ENCODE measurements at places on chromosomes 5 and 9. TPM values are rescaled to one million over a fixed set of nuclear protein-coding genes. Genes with fewer than 3 reads are reported as not detected.

- DNase-seq: no peak
- H3K4me3 ChIP-seq: no peak overlapping the region
- no peaks in the 10 kb centered on the region for H3K4me1 ChIP-seq
- no peaks in the 10 kb centered on the region for H3K36me3 ChIP-seq
- no peak overlapping the region for H3K27ac ChIP-seq
Measured at GRCh38 chr9:133869674-133870405, 122.3 kb downstream of the VAV2 start.

DNA sequence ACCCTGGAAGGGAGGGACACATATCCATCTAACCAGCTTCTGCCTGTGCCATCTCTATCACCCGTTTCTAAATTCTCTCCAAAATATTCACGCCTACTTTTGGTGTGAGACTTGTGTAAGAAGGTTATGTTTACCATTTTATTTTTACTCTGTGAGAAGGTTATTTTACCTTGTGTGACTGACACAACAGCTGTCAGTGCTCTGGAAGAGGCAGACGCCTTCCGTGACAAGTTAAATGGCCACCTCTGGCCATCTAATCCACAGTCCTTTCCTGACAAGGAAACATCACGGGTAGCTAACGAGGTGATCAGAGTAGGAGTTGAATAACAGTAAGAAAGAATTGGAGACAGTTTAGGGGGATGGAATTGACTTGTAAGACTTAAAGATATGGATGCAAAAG is 443.8 kb upstream of the PIK3R1 start:
- peaks cover 32% of the 10 kb centered on the region for H3K4me1 ChIP-seq
- DNase-seq: peak; percentile 54
- H3K36me3 ChIP-seq: no peaks in the 10 kb centered on the region
- H3K27ac ChIP-seq: peak overlapping the region; percentile 74
- no peaks in the 10 kb centered on the region for H3K27me3 ChIP-seq

GRCh38 chr5:177997319-177997670 is 1.3 kb upstream of the PROP1 start:
- peaks cover 7% of the 10 kb centered on the region for H3K27me3 ChIP-seq
- H3K4me3 ChIP-seq: no peak overlapping the region
- H3K4me1 ChIP-seq: no peaks in the 10 kb centered on the region
- H3K27ac ChIP-seq: no peak overlapping the region
- H3K36me3 ChIP-seq: no peaks in the 10 kb centered on the region
- DNase-seq: no peak

- no peaks in the 10 kb centered on the region for H3K27me3 ChIP-seq
- H3K4me3 ChIP-seq: no peak overlapping the region
- DNase-seq: no peak
Measured at GRCh38 chr5:56143373-56143714, 89.8 kb downstream of the ANKRD55 start.

FRMD3 gene
- total RNA-seq: 100 TPM

GRCh38 chr9:84694248-84694647 is 24.7 kb downstream of the NTRK2 start:
- no peak overlapping the region for H3K4me3 ChIP-seq
- H3K27me3 ChIP-seq: no peaks in the 10 kb centered on the region
- no peaks in the 10 kb centered on the region for H3K4me1 ChIP-seq
- DNase-seq: no peak

- H3K27ac ChIP-seq: no peak overlapping the region
- DNase-seq: no peak
- H3K36me3 ChIP-seq: no peaks in the 10 kb centered on the region
- no peaks in the 10 kb centered on the region for H3K27me3 ChIP-seq
- no peaks in the 10 kb centered on the region for H3K4me1 ChIP-seq
Measured at GRCh38 chr9:87433853-87434252, 63.8 kb upstream of the DAPK1 start.

DNA sequence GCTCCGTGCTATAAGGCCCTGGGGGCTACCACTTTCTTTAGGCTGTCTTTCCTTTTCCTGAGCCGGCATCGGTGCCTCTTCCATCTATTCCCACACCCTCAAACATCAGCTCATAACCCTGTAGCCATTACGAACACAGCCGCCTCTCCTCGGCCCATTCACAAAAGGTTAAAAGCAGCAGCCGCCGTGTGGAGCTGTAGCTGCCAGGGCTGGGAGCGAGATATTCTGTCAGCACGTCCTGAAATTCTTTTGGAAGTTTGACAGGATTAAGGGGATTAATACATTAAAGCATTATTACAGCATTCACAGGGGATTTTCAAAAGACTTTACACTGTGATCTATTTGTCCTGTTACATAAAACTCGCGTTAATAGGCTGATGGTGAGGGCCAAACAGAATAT is 428.2 kb downstream of the CDK5RAP2 start:
- no peaks in the 10 kb centered on the region for H3K27me3 ChIP-seq
- no peak overlapping the region for H3K4me3 ChIP-seq
- H3K36me3 ChIP-seq: no peaks in the 10 kb centered on the region
- no peak overlapping the region for H3K27ac ChIP-seq
- DNase-seq: no peak

DNA sequence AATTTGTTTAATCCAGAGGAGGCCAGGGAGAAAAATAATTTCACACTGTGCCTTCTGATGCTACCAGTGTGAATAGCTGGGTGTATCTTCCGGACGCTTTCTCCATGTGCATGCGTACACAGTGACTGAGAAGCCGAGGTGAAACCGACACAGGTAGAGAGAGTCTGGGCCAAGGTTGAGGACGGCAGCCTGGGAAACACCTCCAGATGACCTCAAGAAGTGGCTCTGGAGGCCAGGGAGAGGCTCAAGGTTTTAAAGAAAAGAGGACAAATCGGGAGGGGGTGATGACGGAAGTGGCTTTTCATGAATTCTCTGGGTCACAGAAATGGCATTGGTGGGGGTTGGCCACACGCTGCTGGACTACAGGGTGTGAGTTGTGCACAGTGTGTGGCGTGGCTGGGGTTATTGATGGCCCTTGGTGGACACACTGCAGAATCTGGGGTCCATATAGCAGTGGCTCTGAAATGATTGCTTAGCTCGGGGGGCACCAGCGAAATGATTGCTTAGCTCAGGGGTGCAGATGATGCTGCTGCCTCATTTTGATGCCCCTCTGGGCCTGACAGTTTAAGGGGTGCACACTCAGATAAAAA is 34.1 kb upstream of the LRRC14B start:
- H3K36me3 ChIP-seq: no peaks in the 10 kb centered on the region
- no peak for DNase-seq
- H3K4me1 ChIP-seq: no peaks in the 10 kb centered on the region
- no peak overlapping the region for H3K4me3 ChIP-seq

DNA sequence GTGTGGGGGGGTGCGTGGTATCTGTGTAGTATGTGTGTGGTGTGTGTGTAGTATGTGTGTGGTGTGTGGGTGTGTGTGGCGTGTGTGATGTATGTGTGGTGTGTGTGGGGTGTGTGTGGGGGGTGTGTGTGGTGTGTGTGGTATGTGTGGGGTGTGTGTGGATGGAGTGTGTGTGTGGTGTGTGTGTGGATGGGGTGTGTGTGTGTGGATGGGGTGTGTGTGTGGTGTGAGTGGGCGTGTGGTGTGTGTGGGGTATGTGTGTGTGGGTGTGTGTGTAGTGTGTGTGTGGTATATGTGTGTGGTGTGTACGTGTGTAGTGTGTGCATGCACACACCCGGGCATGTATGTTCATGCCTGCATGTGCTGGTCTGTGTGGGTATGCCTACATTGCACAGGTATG is 420.9 kb upstream of the DAP start:
- no peaks in the 10 kb centered on the region for H3K27me3 ChIP-seq
- no peak overlapping the region for H3K4me3 ChIP-seq
- DNase-seq: no peak
- no peaks in the 10 kb centered on the region for H3K4me1 ChIP-seq
- no peak overlapping the region for H3K27ac ChIP-seq

SPATA31C1 gene
- not detected for total RNA-seq

DNA sequence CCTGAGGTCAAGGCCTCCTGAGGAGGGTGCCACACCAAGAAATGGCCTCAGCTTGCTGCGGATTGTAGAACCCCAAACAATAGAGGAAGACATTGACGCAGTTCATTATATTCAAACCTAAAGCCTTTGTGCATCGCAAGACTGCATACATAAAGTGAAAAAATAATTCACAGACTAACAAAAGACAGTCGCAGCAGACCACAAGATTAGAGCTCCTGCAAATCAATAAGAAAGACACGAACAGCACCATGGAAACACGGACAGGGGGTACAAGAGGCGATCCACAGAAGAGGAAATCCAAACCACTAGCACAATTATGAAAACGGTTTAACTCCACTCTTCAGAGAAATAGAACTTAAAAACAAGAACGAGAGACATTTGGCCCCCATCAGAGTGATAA is 10.0 kb upstream of the TCOF1 start:
- H3K4me1 ChIP-seq: peaks cover 5% of the 10 kb centered on the region
- no peak overlapping the region for H3K4me3 ChIP-seq

DNA sequence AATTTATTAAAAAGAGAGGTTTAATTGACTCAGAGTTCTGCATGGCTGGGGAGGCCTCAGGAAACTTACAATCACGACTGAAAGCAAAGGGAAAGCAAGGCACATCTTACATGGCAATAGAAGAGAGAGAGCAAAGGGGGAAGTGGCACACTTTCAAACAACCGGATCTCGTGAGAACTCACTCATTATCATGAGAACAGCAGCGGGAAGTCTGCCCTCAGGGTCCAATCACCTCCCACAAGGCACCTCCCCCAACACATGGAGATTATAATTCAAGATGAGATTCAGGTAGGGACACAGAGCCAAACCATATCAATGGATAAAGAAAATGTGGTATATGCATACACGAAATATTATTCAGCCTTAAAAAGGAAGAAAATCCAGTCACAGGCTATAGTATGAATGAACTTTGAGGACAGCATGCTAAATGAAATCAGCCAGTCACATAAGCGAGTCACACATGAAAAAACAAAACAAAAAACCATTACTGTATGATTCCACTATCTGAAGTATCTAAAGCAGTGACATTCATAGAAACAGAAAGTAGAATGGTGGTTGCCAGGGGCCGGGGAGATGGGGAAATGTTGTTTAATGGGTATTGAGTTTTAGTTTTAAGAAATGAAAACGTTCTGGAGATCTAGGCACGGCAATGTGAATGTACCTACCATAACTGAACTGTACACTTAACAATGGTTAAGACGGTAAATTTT is 83.4 kb upstream of the PCA3 start:
- H3K27ac ChIP-seq: no peak overlapping the region
- no peak for DNase-seq
- no peaks in the 10 kb centered on the region for H3K27me3 ChIP-seq
- no peaks in the 10 kb centered on the region for H3K36me3 ChIP-seq
- no peak overlapping the region for H3K4me3 ChIP-seq

BAAT gene
- 1.2 TPM for total RNA-seq

DNA sequence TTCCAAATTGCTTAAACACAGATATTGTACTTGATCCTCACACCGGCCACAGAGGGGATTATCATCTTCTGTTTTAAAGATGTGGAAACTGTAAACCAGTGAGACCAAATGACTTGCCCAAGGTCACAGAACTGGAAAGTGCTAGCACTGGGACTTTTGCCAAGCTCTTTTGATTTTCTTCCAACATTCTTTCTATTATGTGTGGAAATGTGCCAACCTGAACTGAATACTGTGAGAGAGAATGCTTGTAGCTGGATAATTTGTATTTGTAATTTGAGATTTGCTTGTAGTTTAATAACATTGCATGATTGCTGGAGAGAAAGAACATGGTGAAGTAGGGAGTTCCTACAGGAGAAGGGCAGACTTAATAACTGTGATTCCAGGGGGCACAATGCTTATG is 977.9 kb upstream of the NUDT12 start:
- DNase-seq: no peak
- no peaks in the 10 kb centered on the region for H3K4me1 ChIP-seq
- no peaks in the 10 kb centered on the region for H3K27me3 ChIP-seq

DIPK1B gene
- 3.8 TPM for total RNA-seq

AIF1L gene
- 7.8 TPM for total RNA-seq

- no peak overlapping the region for H3K27ac ChIP-seq
- H3K27me3 ChIP-seq: peaks cover under 1% of the 10 kb centered on the region
- DNase-seq: no peak
- no peaks in the 10 kb centered on the region for H3K36me3 ChIP-seq
Measured at GRCh38 chr5:76960004-76960625, 7.3 kb downstream of the CRHBP start.

- no peaks in the 10 kb centered on the region for H3K27me3 ChIP-seq
- no peaks in the 10 kb centered on the region for H3K36me3 ChIP-seq
- peaks cover 28% of the 10 kb centered on the region for H3K4me1 ChIP-seq
- no peak overlapping the region for H3K4me3 ChIP-seq
- DNase-seq: peak; percentile 97
Measured at GRCh38 chr5:137622850-137623249, 113.0 kb downstream of the KLHL3 start.

LCN9 gene
- total RNA-seq: not detected

DNA sequence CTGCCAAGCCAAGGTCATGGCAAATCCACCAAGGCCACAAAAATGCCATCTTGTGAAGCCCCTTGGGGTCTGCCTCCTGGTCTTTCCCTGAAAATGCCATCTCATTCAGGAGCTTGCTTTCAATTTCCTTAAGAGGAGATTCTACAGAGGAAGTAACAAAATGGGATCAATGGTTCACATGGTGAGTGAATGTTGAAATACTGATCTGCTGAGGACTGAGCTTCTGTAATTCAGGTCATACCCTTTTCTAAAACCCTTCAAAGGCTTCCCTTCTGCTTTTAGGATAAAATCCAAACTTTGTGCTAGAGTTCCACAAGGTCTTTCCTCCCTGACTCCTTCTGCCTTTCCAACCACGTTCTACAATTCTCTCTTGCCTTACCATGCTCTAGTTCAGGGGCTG is 24.7 kb upstream of the NR3C1 start:
- H3K36me3 ChIP-seq: no peaks in the 10 kb centered on the region
- H3K4me3 ChIP-seq: no peak overlapping the region
- no peaks in the 10 kb centered on the region for H3K27me3 ChIP-seq
- H3K27ac ChIP-seq: no peak overlapping the region
- no peak for DNase-seq

- H3K4me3 ChIP-seq: no peak overlapping the region
- no peak for DNase-seq
- H3K4me1 ChIP-seq: no peaks in the 10 kb centered on the region
Measured at GRCh38 chr5:107712359-107712870, 41.7 kb upstream of the EFNA5 start.

GRCh38 chr9:127250896-127251391 is 13.6 kb upstream of the GARNL3 start:
- no peak overlapping the region for H3K4me3 ChIP-seq
- peak overlapping the region; percentile 5 for H3K27ac ChIP-seq
- H3K4me1 ChIP-seq: peaks cover 15% of the 10 kb centered on the region
- H3K27me3 ChIP-seq: no peaks in the 10 kb centered on the region

- H3K27me3 ChIP-seq: no peaks in the 10 kb centered on the region
- no peak for DNase-seq
- H3K4me1 ChIP-seq: no peaks in the 10 kb centered on the region
- no peak overlapping the region for H3K4me3 ChIP-seq
- no peaks in the 10 kb centered on the region for H3K36me3 ChIP-seq
Measured at GRCh38 chr9:31590091-31590490, 794.4 kb upstream of the ACO1 start.

DNA sequence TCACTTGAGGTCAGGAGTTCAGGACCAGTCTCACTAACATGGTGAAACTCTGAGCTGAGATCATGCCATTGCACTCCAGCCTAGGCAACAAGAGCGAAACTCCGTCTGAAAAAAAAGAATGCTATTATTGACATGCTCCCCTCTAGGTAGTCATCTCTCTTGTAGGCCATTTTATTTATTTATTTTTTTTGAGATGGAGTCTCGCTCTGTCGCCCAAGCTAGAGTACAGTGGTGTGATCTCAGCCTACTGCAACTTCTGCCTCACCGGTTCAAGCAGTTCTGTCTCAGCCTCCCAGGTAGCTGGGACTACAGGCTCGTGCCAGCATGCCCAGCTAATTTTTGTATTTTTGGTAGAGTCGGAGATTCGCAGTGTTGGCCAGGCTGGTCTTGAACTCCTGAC is 20.6 kb upstream of the NIM1K start:
- H3K4me3 ChIP-seq: no peak overlapping the region
- no peak overlapping the region for H3K27ac ChIP-seq
- no peaks in the 10 kb centered on the region for H3K27me3 ChIP-seq
- no peak for DNase-seq

Measured in gastrocnemius medialis (tissue), 4 donors.